ENCODE measurements at places on chromosomes 6 and 20.

GRCh38 chr6:31480574-31480973 lies 17.4 kb upstream of the MICB start:
- no peak for DNase-seq

DNA sequence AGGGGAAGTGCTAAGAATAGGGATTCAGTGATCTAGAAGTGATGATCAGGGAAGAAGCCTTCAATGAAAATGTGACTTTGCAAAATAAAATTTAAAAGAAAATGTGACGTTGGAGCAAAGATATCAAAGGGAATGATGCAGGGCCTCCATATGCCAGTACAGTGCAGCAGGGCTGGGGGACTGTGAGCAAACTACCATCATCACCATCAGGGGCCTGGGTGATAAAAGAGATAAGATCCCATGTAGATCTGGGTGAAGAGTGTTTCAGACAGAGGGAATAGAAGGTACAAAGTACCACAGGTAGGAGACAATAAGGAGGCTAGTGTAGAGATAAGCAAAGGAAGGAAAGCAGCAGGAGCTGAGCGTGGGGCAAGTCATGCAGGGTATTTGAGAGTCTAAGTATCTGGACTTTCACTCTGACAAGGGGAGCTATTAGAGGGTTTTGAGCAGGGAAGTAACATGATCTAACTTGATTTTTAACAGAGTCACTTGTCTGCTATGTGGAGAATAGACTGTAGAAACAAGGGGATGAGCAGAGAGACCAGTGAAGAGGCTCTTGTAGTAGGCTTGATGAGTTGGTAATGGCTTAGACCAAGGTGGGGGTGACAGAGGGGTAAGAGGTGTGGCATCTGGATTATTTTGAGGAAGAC lies 295.6 kb downstream of the ZFAND3 start:
- DNase-seq = no peak

DNA sequence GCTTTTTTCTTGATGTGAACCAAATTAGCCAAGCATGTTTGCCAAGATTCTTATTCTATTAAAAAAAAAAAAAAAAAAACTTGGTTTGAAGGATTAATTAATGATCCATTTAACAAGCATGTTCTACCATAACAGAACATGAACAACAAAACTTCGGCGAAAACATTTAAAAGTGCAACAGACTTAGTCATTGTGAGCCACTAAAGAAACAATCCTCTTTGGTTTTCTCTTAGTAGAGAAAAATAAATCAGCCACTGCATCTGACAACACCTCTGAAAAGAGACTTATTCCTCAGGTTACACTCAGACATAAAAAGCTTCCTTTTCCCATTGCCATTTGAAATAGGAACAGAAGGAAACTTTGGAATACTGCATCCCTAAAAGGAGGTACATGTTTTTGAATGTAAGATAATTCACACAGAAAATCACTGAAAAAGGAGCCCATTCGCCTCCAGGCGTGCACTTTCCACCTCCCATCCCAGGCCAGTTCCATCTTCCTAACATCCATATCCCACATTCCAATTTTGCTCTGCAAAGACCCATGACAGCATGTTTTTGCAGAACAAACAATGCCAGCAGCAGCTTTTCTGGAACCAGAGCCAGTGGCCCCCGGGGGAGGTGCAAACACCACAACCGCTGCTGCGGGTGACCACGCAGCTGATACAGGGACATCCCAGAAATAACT lies 79.5 kb downstream of the ZMYND8 start:
- no peak for DNase-seq

GRCh38 chr20:19740512-19740911 lies 17.5 kb upstream of the RIN2 start:
- no peak for DNase-seq

GRCh38 chr6:51569594-51569993 lies 517.8 kb downstream of the PKHD1 start:
- DNase-seq = no peak

DNA sequence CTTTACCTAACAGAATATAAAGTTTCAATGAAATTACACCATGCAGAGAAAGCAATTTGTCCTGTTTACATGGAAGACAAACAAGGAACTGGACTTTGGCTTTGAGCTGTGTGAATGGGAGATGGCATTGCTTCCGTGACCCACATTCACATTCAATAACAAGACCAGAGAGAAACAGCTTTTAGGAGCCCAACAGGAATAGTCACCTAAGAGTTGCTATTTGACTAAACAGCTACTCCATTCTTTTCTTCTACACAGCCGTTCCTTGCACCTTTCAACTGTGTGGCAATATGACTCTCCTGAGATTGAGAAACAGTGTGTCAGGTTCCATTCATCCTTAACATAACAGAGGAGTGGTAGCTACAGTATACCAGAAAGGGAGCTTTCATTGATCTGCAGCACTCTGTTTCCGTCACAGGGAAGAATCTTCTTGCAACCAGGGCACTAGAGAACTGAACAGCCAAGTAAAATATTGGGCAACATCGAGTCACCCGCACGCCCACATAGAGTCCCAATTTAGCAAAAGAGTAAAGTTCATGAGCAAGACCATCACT lies 355.1 kb downstream of the HAO1 start:
- no peak for DNase-seq

DNA sequence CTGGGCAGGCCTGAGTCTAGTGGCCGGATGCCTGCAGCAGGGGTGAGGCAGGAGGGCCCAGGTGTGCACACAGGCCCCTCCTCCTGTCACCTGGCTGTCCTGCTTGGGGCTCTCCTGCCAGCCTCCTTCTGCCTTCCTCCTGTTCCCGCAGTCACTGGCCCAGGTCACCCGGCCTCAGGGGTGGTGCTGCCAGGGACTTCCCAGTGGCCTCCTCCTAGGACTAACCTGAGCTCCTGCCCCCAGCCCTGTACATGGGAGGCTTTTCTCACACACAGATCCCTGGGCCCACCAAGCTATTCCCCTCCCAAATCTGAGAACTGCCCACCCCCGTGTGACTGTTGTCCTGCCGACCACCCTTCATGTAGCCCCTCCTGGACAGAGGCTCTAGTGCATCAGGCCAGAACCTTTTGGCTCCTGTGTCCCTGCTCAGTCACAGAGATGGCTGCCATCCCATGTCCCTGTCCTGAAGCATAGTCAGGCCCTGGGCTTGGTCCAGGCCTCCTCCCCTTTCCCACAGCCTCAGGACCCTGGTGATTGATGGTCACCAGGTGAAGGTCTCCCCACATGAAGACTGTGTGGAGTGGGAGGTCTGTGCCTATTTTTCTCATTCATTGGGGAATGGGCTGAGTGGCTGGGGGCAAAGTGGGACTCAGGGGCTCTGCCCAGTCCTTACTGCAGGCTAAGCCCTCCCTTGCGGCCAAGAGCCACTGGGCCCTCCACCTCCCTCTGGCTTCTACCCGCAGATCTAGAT lies 1.1 kb upstream of the ULBP1 start:
- DNase-seq = no peak

- DNase-seq = no peak
Observed at GRCh38 chr20:1242530-1242929, 16.7 kb downstream of the RAD21L1 start.

GRCh38 chr6:10451394-10451793 lies 36.5 kb upstream of the TFAP2A start:
- no peak for DNase-seq

GRCh38 chr6:38282911-38283310 lies 356.8 kb downstream of the BTBD9 start:
- DNase-seq = no peak

GRCh38 chr6:35176301-35177024 lies 35.3 kb upstream of the TCP11 start:
- no peak for DNase-seq

DNA sequence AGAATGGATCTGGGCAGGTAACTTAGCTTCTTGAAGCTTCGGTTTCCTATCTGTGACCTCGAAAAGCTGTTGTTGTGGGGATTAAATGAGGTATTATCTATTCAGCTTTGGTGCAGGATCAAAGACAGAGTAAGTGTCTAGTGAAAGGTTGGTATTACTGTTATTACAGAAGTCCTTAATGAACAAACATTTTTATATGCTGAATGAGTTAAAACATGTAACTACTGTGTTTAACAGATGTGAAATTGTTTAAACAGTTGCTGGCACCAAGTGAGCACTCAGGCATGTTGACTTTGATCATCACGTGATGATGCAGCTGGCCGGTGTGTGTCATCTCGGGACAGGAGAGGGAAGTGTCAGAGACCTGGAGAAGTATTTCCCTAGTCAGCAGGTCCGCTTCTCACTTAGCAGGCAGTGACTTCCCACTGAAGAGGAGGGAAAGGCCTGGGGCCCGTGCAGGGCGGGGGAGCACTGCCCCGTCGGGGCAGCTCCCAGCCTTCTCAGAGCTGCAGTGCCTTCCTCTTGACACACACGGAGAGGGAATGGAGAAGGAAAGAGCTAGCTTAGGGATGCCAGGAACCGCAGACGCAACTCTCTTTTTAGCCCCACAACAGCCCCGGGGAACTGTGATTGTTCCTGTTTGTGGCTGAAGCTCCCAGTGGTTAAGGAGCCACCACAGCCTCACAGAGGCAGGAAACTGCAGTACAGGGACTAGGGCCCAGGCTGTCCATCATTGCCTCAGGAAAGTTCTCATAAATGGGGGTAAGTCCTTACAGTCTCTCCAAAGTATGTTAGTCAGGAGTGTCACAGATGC lies 18.0 kb downstream of the TUBB2A start:
- no peak for DNase-seq

DNA sequence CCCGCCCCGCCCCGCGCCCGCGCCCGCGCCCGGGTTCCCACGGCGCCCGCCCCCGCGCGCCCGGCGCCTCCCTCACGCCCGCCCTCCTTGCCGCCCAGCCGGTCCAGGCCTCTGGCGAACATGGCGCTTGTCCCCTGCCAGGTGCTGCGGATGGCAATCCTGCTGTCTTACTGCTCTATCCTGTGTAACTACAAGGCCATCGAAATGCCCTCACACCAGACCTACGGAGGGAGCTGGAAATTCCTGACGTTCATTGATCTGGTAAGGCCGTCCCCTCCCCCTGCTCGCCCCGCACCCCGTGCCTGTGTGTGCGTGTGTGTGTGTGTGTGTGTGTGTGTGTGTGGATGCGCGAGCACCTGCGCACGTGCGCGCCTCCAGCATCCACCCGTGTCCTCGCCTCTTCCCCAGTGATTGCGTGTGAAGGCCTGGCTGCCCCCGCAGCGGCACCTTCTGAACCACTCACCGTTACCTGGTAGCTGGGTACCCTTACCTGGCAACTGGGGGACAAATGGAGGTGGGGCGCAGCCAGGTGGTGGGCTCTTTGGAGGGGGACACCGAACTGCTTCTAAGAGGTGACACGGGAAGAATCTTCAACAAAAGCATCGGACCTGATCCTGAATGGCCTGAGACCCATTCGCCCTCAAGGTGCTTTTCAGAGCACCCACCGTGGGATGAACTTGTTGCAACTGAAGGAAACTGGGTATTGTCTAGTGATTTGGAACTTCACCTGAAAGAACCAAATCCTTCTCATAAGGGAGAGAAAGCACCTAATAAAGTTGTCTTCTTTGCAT lies at the start of gene AIG1:
Gene AIG1, plus strand, starts transcription at position 84 of the 791 bp plus-strand sequence. Its CDS starts 37 bp downstream, at position 121.
- DNase-seq = no peak

GRCh38 chr6:168756009-168756634 lies 315.1 kb downstream of the SMOC2 start:
- no peak for DNase-seq

DNA sequence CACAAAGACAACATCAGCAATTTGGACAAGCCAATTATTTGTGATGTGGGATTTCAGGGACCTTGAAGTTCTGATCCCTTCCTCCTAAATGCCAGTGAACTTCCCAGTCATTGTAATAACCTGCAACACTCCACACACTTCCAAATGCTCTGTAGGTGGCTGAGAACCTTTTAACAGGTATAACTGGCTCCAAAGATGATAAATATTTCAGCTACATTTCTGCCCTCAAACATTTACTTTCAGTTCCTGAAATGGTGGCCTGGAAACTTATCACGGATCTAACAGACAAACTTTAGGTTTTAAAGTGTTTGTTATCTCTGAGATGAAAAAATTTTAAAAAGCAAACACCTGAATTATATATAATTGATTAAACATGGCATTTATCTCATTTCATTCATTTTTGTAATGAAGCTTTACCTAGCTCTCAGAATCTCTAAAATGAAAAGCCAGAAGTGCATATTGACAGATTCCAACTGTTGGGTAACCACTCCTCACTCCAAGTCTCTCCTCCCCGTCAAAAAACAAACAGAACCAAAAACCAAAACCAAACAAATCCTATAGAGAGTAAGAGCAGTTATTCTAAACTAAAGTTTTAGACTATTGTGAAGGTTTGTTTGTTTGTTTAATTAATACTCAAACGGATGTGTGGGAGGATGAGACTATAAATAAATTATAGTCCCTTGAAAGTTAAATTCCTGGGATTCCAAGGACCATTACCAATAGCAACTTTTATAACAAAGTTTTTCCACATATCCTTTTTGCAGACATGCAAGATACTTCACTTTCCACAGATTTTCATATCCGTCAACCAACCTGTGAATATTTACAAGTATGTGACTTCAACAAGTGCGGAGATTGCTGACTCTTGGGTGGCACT lies 12.4 kb upstream of the KIAA0408 start:
- no peak for DNase-seq

- no peak for DNase-seq
Observed at GRCh38 chr6:110277100-110277665, 81.0 kb downstream of the METTL24 start.

GRCh38 chr6:125910527-125910926 lies 46.0 kb upstream of the HINT3 start:
- DNase-seq = no peak

GRCh38 chr20:47825011-47825762 lies 39.9 kb upstream of the SULF2 start:
- DNase-seq = no peak

DNA sequence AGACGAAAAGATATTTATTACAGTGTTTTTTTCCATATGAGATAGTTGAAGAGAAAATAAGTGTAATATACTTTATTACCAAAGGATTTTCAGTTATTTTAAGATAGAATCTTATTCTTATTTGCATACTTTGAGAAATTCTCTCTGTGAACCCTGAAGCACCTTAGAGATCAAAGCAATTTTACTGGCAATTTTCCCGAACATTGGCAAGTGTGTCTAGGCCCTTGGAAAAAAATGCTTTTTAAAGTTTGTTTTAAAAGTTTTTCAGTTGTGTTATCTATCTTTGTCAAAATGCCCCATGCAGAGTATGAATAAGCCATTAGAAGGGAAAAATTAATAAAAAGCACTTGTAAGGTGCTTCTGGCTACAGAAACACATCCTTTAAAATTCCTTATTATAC lies 276.8 kb upstream of the HSF2 start:
- DNase-seq = no peak
